WTC11 (cell line): ENCODE measurements at places on chromosomes 5 and 9.

DNA sequence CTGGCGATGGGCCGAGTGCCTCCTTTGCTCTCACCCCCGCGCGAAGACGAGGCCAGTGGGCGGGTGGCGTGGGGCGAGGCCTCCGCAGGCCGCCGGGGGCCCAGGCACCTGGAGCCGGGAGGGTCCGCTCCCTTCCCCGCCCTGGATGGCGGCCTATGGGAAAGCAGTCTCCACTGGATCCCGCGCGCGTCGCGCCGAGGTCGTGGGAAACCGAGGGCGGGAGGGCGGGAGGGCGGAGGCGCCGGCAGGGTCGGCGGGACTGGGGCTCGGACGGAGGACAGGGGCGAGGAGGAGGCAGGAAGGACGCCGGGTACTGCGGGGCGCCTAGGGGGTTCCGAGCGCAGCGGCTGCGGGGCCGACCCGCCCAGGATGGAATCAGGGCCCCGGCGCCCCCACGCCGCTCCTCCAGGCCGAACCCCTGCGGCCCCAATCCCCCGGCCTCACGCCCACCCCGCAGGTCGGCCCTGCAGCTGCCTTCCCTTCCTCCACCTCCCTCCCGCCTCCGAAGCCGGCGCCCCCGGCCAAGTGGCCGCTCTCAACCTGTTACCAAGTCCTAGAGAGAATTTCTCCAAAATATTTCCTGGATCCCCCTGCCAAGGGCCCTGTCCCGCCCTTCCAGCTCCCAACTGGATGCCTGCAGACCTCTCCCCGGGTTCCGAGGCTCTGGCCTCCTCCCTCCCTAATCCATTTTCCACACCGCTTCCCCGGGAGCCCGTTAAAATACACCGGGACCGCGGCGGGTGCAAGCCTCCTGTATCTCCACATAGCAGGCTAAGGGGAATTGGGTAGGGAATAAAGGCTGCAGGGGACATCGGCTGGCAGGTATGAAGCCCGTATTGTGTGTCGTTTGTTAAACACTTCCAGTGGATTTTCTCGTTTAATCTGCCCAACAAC is 146.3 kb downstream of the ERCC6L2 start:
- H3K27ac ChIP-seq, result no peak overlapping the region
- peaks cover 80% of the 10 kb centered on the region for H3K27me3 ChIP-seq
- no peak for DNase-seq
- no peaks in the 10 kb centered on the region for H3K36me3 ChIP-seq
- H3K4me1 ChIP-seq, result peaks cover 20% of the 10 kb centered on the region

DNA sequence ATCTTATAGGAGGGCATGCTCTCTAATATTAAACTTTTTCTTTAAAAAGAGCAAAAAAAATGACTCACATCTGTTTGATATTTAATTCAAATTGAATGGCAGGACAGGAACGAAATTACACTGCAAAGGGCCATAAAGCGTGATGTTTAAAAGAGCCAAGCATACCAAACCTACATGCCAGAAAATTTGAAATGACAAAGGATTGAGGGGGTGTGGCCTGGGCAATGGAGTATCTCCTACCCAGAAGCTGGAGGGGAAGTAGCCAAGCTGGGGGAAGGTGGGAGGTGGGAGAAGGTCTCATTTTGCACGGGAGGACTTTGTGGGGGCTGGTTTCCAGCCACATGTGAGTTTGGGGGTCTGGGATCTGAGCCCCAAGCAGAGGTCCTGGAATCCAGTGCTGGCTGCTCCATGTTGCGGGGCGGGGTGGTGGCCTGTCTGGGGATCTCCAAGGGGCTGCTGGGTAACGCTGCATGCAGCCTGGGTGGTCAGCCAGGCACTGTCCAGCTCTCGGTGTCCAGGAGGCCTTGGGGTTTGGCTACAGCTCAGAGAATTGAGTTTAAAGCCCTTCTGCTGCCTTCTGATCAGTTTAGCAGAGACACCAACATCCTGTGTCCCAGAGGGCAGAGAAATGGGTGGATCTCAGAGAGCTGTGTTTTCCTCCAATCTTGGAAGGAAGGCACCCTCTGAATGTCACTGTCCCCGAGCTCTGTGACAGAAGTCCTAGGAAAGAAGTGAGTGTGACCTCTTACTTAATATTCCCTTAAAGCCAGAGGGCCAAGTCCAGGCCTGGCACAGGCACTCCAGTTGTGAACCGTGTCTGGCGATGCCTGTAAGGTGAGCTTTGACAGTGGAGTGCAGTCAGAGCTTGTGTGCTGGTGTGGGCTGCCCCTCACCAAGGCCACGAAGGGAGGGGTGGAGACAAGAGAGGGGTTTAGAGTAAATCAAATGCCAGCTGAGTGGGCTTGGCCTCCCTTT is 7.6 kb downstream of the DCANP1 start:
- no peak overlapping the region for H3K27ac ChIP-seq
- no peaks in the 10 kb centered on the region for H3K36me3 ChIP-seq
- no peaks in the 10 kb centered on the region for H3K27me3 ChIP-seq
- no peak for DNase-seq

DNA sequence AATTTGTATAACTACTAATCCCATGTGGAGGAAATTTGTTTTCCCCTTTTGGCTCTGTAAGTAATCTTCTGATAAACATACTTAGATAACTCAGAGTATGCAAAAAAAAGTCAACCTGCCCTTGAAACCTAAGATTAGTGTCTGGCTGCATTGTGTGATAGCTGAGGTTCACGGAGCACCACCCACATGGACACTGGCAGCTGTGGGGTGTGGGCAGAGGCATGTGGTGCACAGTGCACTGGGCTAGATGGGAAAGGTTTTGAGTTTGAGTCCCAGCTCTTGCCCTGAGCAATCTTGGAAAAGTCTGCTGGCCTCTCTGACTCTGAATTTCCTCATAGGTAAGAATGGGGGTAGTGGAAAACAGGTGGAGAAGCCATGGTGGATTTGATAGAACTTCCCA is 75.1 kb downstream of the PLCXD3 start:
- no peaks in the 10 kb centered on the region for H3K36me3 ChIP-seq
- no peak overlapping the region for H3K27ac ChIP-seq
- no peak overlapping the region for H3K4me3 ChIP-seq
- DNase-seq, result no peak
- H3K27me3 ChIP-seq, result no peaks in the 10 kb centered on the region

DNA sequence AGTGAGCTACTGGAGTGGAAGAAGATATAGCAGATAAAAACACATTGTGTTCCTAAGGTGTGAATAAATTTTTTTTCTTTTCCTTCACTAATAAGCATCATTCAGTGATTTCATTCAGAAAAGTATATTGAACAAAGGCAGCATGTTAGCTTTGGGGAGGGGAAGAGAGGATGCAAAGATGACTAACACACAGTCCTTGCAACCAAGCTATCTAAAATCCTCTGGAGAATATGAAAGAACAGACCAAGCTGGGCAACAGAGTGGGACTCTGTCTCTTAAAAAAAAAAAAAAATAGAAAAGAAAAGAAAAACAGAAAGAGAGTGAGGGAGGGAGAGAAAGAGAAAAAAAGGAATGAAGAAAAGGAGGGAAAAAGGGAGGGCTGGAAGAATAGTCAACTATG is 22.3 kb upstream of the OMD start:
- H3K36me3 ChIP-seq, result 0 out of 2 replicates have a peak, but pooled peaks cover 3% of the 10 kb centered on the region
- H3K4me1 ChIP-seq, result peaks cover 8% of the 10 kb centered on the region
- no peak for DNase-seq
- no peaks in the 10 kb centered on the region; the same call in 1 of the 2 replicates for H3K27me3 ChIP-seq
- no peak overlapping the region for H3K4me3 ChIP-seq

GRCh38 chr5:31853398-31854135 is 214.6 kb downstream of the PDZD2 start:
- peaks cover 10% of the 10 kb centered on the region for H3K36me3 ChIP-seq
- H3K4me3 ChIP-seq, result peak overlapping the region; percentile 95
- H3K4me1 ChIP-seq, result peaks cover 41% of the 10 kb centered on the region
- H3K27ac ChIP-seq, result peak overlapping the region; percentile 98

DNA sequence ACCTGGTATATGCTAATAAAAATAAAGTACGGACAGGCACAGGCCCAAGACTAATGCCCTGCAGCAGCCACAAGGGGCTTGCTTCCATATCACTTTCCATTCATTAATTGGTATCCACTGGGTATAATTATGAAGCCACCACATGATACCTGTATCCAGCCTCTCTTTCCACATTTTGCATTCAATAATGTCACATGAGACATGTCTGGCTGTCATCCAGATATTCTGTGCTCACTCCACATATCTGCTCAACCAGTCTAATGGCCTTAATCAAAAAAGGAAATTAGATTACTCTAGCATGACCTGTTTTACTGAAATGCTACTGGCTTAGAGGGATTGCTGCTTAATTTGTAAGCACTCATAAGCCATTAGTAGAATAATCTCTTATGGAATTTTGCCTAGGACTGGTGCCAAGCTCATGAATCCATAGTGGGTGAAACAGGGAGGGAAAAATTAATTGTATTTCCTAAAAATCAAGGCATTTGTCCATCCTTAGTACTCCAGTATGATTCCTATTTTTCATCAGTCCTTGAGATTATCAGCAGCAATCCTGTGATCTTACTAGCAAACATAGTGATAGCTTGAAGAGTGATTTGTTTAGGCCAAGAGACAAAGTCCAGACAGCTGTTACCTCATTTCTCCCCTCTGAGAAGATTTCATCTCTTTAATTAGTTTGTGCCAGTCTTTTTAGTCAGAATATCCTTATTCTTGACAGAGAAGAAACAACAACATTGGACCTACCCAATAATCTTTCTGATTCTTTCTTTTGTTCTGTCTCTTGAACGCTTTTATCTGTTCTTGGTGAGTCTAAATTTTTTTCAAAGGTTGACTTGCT is 119.2 kb upstream of the ABCA1 start:
- H3K27ac ChIP-seq, result no peak overlapping the region
- H3K27me3 ChIP-seq, result no peaks in the 10 kb centered on the region
- H3K4me3 ChIP-seq, result no peak overlapping the region

DNA sequence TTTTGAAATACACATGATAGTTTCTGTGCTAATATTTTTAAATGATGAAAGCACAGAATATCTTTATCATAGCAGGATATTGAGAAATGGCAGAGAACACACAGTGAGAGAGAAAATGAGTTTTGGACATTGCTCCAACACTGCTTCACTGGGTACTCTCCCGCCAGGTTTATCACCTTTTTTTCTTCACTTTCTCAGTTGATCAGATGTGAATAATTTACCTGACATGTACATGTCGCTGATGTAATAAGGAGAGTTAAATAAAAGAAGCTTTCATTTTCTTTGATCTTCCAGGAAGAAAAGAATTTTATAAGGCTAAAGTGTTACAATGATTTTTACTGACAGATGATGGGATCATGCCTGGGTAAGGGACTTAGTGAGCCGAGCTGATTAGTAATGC is 134.5 kb downstream of the ALDH1A1 start:
- H3K4me3 ChIP-seq, result no peak overlapping the region
- H3K27ac ChIP-seq, result no peak overlapping the region
- DNase-seq, result no peak
- peaks cover 4% of the 10 kb centered on the region; the same call in 1 of the 2 replicates for H3K4me1 ChIP-seq
- H3K36me3 ChIP-seq, result no peaks in the 10 kb centered on the region
- H3K27me3 ChIP-seq, result no peaks in the 10 kb centered on the region

DNA sequence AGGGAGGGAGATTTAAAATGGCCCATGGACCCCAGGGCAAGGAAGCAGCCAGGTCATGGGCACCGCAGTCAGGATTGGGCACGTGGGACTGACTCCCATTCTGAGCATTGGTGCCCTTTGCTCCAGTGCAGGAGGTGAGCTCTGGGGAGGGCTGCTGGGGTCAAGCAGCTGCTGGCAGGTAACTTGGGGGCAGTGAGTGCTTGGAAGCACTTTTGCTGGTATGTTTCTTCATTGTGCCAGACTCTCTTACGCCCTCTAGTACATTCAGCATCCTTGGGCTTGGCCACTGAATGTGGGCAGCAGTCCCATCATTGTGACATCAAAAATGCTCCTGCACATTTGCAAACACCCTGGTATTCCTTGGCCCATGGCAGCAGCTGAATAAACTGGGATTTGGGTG is 32.7 kb downstream of the PRRC2B start:
- no peaks in the 10 kb centered on the region for H3K27me3 ChIP-seq
- DNase-seq, result no peak
- peaks cover 9% of the 10 kb centered on the region for H3K36me3 ChIP-seq
- peak overlapping the region; percentile 57 for H3K27ac ChIP-seq

DNA sequence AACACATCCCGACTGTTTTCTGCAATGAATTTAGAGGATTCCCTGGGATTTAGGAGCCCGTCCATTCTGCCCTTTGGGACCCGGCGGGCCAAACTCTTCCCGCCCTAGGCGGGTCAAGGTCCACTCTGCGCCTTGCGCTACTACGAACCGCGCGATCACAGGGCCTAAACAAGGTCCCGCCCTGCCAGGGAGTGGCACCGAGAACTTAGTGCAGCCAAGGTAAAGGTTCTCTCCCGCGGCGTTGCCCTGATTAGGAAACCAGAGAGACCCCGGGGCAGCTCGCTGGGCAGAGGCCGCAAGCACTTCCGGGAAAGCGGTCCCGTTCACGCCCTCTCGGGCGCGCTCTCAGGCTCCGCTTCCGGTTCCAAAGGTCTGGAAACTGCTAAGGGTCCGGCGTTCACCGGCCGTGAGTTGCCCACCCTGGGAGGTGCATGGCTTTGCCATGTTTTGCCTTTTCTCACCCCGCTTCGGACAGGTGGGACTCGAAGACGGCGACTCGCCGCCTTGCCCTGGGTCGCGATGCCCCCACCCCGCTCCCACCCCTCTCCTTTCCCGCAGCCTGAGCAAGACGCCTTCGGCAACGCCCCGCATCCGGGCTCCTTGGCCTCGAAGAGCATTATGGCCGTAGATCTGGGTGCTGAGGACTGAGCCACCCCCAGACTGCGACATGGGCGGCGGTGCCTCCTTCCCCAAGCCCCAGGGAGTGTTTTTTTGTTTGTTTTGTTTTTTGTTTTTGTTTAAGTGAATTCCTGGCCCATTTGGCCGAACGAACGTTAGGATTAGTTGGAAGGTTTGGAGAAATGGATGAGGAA is 23.4 kb downstream of the HNRNPK start:
- peak; percentile 66 for DNase-seq
- peak overlapping the region; percentile 79 for H3K4me3 ChIP-seq
- H3K4me1 ChIP-seq, result peaks cover 14% of the 10 kb centered on the region

DNA sequence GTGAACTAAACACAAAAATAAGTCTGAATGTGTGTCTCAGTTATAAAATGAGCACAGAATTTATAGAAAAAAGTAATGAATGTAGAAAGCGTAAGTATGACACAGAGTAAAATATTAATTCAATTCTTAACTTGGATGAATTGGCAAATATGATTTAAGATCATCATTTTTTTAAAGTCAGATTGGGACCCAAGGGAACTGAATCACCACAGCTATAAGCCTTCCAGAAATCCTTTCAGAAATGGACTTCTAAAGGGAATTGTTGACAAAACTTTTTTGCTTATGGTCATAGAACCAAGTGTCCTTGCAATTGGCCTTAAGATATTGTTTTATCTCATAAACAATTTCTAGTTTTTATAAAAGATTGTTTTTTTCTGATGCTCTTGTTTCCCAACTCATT is 495.1 kb upstream of the DAB2 start:
- no peak overlapping the region for H3K4me3 ChIP-seq
- H3K27me3 ChIP-seq, result no peaks in the 10 kb centered on the region
- H3K36me3 ChIP-seq, result no peaks in the 10 kb centered on the region
- DNase-seq, result no peak
- H3K4me1 ChIP-seq, result no peaks in the 10 kb centered on the region

DNA sequence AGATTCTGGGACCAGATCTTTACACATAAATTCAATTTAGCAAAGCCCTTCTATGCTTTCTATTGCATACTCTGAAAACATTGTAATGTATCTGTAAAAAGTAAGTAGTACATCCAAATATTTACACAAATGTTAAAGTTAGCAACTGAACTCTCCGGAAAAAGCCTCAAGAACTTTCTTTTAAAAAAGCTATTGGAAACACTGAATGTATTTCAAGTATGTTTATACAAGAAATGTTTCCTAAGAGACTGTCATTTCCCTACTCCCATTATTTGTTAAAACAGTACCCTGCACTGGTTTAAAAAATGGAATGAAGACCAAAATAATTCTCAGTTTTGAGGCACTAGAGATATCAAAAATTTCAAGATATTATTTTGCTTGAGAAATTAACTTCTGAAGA is 44.8 kb upstream of the TRIM36 start:
- H3K27me3 ChIP-seq, result no peaks in the 10 kb centered on the region
- H3K4me3 ChIP-seq, result no peak overlapping the region
- DNase-seq, result no peak
- H3K27ac ChIP-seq, result no peak overlapping the region
- H3K4me1 ChIP-seq, result no peaks in the 10 kb centered on the region
- peaks cover 14% of the 10 kb centered on the region for H3K36me3 ChIP-seq
